ENCODE measurements at places on chromosomes 6 and 20.

DNA sequence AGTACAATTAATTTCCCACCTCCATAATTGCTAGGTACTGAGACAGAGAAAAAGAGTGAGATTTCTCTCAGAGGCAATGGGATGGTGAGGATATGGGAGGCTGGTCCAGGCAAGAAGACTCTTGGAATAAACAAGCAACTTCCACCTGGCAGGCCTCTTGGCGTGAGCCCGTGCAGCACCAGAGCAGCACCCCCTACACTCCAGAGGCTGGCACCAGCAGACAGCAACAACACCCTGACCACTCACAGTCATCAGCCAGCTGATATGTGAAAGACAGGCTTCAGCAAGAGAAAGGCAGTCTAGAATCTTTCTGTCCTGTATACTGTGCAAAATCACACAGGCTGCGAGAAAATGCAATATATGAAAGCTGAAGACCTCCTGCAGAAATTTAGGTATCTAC lies 59.7 kb downstream of the KIF13A start:
- no peak for DNase-seq

- DNase-seq: no peak
These were observed 99.6 kb downstream of the PREX1 start for GRCh38 chr20:48728042-48728825.

- no peak for DNase-seq
These were observed 77.3 kb downstream of the CHD6 start for GRCh38 chr20:41540918-41541317.

DNA sequence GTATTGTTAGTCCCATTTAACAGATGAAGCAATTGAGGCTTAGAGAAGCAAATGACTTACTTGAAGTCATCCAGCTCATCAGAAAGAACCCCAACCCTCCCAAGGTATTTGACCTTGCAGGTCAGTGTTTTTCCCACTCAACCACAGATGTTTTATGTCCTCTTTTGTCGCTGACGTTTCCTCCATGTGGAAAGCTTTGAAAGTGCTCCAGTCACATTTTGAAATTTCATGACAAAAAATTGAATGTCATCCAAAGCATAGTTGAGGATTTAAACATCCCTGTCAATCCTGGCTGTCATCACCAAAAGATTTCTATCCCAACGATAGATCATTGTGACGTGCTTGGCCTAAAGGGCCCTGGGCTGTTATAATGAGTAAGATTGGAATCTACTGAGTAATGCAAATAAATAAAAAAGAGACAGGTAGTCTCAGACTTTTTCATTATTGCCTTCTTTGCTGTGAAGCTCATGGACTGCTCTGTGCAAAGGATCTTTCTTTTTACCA lies 102.7 kb downstream of the TSHZ2 start:
- no peak for DNase-seq

DNA sequence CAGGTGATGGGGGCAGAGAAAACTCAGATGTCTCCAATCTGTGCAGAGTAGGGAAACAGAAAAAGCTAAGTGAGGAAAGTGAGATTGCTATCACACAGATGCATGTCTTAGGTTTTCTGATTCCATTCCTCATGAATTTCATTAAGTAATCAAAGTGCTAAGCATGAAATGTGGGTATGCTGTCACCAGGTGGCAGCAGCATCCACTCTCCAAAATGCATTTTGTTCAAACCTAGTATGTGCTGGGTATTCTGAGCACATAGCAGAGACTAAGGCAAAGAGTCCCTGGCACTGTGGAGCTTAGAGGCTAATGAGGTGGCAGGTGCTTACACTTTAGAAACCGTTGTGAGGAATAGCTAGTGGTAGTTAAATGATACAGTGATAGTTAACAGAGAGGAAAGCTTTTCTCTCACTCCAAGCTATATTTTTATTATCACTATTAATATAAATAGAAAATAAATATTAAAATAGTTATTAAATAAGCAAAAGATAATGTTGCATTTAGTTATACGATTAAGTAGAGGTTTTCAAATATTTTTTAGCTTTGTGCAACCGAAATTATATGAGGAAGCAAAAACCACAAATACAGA lies 179.5 kb downstream of the CDH26 start:
- no peak for DNase-seq

DNA sequence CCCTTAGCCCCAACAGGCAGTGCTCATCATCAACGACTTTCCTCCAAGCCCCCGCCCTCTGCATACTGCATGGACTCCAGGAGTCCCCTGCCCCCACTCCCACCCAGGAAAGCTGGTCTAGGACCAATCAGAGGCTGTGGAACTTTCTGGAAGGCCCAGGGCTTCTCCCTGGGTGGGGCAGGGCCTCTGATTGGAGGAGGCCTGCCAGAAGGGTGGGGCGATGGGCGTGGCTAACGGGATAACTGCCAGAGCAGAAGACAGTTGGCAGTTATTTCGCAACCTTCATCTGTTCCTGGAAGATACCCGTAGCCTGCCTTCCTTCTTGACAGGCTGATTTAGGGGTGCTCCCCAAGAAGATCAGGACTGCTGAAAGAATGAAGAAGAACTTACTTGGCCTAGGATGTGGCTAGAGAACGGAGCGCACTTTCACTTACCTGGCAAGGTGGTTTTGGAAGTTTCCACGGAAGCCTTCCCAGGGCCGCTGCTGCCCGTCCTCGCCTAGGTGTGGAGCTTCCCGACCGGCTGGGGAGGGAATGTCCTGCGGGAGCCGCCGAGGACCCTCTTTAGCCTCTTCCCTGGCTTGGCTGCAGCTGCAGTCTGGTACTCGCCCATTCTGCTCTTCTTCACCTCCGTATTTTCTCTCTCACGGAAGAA lies 209.0 kb downstream of the LRFN2 start:
- DNase-seq: no peak

All from activated T-cell treated with anti-CD3 and anti-CD28 coated beads for 1 hour (primary cell).